ENCODE measurements at places on chromosomes 2 and 18.
A peak's percentile ranks its signal among the peaks of the same experiment; 100 is the strongest.

GRCh38 chr18:53886058-53886457 lies 338.4 kb downstream of the MBD2 start:
- DNase-seq: no peak

DNA sequence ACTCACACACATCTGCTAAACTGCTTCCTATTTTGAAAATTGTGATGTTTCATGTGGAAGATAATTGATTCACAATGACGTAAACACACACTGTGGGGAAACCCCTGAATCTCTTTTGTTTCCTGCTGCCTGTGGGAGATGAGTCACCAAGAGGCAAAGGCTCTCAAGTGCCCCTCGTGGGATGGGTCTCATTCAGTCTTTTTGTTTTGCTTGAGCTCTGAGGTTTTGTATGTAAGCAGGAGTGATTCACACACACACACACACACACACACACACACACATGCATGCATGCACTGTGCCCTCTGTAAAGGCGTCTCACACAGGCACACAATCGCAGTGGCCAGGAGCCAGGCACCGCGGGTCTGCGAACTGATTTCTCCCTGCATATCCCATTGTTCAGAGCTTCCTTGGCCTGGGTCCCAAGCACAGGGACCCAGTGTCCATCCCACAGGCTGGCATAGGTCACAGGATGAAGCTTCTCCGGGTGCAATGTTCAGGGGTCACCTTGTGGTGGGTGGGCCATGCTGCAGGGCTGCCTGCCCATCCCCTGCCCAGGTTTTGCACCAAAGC lies 12.1 kb upstream of the ARHGEF4 start:
- no peak for DNase-seq

GRCh38 chr2:43980902-43981301 lies 14.9 kb downstream of the LRPPRC start:
- no peak for DNase-seq

GRCh38 chr2:182682210-182682609 lies 33.8 kb upstream of the DNAJC10 start:
- DNase-seq: no peak

DNA sequence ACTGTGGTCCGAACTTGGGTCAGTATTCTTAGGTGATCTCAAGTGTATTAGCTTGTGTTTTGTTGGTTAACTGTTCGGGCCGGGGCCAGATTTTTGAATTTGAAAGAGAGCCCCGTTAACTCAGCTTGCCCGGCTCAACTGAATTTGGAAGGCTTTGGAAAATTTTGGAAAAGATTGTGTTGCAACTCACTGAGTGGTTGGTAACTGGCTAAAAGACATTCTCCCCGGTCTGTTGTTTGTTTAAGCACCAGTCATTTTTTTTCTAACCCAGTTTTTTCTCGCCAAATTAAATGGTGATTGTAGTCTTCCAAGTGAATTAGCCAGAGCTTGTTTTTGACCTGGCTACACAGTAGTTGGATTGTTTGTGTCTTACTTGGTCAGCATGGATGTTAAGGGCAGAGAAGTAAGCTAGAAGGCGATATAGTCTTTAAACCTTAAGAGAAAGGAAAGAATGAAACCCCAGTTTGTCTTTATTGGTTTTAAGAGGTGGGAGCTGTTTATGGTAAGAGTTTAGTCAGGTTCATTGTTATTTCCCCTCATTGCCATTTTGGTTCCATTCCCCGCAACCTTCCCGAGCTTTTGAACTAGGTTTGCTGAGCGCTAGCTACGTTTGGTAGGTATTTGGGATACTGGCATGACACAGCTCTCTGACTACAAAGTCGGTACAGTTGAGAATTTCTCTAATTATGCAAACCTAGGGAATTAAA lies 2.4 kb downstream of the MAP4K4 start:
- no peak for DNase-seq

DNA sequence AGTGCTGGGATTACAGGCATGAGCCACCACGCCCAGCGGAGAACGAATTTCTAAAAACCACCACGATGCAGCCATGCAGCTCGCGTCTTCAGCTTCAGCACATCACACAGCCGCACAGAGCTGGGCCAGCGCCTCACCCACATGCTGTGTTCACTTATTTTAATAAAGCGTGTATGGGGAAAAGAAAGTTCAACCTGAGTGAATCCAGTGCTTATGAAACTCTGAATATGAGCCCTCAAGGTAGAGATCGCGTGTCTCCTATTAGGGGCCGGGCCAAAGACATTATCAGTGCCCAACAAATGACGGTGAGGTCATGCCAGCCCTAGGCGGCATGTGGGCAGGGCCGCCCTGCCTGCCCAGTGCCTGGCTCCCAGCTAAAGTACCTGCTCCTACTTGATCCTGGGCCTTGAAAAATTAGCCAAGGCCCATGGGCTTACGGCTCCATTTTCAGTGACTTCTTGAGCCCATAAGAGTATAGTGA lies 44.3 kb downstream of the SPRED2 start:
- DNase-seq: no peak

DNA sequence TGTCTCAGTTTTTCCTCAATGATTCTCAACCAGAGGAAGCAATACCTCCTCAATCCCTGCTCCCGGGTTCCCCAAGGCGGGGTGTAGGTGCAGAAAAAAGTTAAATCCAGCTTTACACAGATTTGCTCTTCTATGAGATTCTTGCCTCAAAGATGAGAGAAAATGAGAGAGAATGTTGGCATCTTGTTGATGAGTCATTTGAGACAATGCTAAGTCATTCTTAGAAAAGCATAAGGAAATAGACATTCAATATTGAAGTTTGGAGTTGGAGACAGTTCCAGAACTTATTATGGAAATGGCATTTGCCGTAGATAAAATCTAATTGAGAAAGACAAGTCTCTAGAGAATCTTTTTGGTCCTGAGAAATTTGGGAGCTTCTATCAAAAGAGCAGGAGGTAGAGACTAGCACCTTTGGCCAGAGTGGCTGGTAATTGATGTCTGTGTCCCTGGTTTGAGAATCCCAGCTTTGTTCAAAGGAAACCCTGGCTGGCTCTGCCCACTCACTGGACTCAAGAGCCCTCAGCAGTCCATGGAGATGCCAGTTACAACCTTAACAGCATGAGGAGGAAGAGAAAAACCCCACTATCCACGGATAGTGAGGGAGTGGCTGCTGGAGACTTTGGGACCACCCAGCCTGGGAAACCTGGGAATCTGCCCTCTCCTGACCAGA lies 181.2 kb downstream of the FAM124B start:
- no peak for DNase-seq

GRCh38 chr18:13163167-13163927 lies 55.2 kb upstream of the LDLRAD4 start:
- no peak for DNase-seq

- DNase-seq: no peak
Measured at GRCh38 chr2:174024524-174025270, 59.5 kb upstream of the SP3 start.

GRCh38 chr2:184735611-184736010 lies 137.3 kb downstream of the ZNF804A start:
- DNase-seq: no peak

- DNase-seq: no peak
Measured at GRCh38 chr2:163133602-163134001, 295.0 kb upstream of the KCNH7 start.

DNA sequence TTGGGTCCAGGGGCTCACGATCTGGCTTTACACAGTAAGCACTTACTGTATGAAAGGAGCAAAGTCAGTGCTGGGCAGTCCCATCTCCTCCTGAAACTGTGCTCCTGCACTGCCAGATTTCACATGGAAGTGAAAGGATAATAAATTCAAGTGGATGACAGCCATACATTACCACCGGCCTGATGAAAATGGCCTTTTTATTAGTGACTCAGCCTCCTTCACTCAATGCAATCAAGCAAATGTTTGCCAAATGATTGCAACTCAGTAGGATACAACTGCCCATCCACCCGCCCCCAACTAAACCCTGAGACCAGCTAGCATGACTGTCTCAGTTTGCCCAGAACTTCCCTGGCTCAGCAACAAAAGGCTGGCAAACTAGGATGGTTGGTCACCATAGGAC lies 77.1 kb downstream of the MYO5B start:
- DNase-seq: no peak

DNA sequence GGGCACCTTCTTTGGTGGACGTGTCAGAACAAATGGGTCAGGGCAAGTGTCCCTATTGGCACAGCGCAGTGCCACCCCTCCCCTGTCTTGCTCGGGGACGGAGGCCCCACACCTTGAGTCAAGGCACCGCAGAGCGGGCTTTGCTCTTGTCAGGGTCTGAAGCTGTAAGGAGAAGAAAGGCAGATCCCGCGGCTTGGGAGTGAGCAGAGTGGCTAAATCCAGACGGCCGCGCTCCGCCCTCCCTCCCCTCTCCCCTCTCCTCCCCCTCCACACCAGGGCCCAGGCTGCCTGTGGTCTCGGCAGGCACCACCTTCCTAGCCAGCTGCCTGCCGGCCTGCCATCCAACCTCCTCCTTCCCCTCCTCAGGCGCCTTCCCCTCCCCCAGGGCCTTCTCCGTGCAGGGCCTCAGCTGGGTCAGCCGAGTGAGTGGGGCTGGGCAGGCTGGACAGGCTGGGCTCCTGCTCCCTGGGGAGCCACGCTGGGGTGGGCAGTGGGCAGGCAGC lies 25.8 kb downstream of the SPEG start:
- DNase-seq: no peak

DNA sequence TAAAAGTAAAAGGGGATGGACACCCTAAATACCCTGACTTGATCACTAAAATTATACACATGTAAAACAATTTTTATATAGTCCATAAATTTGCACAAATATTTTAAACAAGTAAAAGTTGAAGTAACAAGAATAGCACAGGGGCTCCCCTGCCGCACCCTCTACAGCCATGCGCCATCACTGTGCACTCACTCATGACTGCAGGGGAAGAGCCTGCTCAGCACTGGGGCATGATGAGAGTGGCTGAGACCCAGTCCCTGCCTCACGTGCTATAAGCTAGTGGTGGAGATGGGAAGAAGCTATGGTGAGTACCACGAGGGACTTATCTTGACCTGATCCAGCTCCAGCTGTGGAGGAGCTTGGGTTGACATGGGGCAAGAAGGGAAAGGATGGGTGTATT lies 46.9 kb upstream of the MYO1B start:
- no peak for DNase-seq

- no peak for DNase-seq
Measured at GRCh38 chr2:200756618-200757321, 54.9 kb upstream of the BZW1 start.

DNA sequence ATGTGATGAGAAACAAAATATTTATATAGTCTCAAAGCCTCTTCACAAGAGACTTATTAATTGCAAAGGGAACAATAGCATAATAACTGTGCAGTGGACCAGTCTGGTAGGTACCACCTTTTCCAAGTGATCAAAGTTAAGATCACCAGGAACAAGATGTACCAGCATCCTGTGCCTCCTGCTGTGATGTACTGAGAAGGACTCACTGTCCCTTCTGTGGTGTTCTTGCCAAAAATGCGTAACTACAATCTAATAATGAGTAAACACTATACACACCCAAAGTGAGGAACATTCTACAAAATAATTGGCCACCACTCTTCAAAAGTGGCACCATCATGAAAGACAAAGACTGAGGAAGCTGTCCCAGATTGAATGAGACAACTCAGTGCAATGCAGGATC lies 14.5 kb downstream of the GNLY start:
- DNase-seq: no peak

DNA sequence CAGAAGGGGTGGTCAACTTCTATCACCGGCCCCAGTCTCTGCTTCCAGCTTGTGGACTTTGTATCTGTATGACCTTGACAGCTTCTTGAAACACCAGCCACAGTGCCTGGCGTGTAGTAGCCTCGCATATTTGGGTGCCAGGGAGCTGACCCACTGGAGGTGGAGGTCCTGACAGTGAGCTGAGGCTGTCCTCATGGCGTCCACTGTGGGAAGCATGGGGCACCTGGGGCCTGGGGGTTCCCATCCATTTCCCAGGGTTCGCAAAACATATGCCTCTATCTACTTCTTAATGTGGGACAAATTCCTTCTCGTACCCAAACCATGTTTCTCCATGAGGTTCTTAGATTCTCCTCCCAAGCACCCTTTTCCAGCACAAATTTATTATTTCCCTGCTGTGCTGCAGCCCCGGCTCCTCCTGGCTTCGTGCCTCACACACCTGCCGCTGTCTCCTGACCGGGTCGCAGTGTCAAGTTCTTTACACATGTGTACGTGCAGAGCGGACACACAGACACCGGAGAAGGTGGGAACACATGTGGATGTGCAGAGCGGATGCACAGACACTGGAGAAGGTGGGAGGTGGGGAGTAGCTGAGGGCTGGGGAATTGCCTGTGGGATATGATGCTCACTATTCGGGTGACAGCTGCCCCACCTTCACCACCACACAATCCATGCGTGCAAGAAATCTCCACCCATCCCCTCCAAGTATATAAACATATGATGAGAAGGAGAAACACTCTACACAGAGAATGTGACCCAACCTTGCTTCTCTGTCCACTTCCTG lies 23.4 kb downstream of the TMEM18 start:
- no peak for DNase-seq

DNA sequence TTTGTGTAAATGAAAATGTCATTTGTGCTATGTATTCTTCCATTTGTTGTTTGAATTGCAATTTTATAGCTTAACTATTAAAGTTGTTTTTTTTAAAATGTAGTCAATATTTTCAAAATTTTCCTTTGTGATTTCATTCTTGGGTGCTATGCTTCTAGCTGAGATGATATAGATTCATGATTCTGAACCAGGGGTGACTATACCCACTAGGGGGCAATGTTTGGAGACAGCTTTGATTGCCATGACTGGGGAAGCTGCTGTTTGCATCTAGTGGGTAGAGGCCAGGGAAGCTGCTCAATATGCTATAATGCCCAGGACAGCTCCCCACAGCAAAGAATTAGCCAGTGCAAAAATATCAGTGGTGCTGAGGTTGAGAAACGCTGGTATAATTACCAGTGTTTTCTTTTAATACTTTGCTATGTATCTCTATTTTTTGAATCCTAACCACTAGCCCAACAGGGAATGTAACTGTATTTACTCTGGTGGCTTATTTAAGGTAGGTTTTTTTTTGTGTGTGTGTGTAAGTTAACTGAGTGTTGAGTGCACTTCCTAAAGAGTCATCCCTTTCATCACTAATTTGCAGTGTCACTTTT lies 99.7 kb downstream of the MEP1B start:
- DNase-seq: no peak

- DNase-seq: no peak
Measured at GRCh38 chr2:55966401-55967118, 43.0 kb upstream of the EFEMP1 start.

DNA sequence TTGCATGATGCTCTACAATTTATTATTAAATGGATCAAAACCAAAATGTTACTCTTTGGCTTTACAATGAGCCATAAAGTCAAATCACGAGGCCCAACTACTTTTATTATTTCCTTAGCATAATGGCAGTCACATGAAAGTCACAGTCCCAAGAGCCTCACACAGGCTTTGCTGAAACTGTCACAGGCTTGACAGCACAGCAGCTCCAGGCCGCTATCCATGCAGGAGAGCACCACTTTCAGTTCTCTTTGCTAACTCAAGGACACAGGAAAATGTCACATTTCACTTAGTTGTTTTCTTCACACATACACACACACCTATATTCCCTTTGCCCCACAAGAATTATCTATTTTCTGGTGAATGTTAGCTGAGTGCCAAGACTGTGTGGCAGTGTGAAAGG lies 11.1 kb upstream of the MSGN1 start:
- DNase-seq: no peak

GRCh38 chr2:189287982-189288521 lies 108.5 kb upstream of the COL5A2 start:
- DNase-seq: peak; percentile 8

- DNase-seq: no peak
Measured at GRCh38 chr2:75456111-75456510, 104.6 kb downstream of the EVA1A start.

GRCh38 chr2:72289736-72290135 lies 142.1 kb upstream of the CYP26B1 start:
- DNase-seq: no peak

GRCh38 chr18:79819064-79819967 lies 21.6 kb downstream of the KCNG2 start:
- peak; percentile 28 for DNase-seq
